ENCODE measurements at places on chromosomes 11 and 22.

GRCh38 chr11:68796801-68797200 lies 44.9 kb downstream of the CPT1A start:
- DNase-seq = no peak

- DNase-seq = no peak
Measured at GRCh38 chr11:970319-970871, 44.7 kb downstream of the AP2A2 start.

DNA sequence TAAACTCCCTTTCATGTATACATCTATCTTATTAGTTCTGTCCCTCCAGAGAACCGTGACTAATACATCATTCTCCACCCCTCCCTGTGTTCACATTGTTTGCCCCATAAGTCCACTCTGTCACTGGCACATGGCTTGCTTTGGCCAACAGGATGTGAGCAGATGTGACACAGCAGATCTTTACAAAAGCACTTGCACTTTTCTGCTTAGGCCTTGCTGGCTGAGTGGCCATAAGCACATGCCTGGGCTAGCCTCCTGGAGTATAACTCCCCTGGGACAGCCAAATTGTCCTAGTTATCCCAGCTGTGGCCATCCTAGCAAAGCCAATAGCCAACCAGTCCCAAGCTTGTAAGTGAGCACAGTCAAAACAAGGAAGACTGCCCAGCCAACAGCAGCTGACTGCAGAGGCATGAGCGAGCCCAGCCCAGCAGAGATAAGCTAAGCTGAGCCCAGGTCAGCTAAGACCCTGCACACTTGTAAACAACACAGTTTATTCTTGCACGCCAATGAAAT lies 9.7 kb upstream of the RCN1 start:
- peak; percentile 61 for DNase-seq

- no peak for DNase-seq
Measured at GRCh38 chr11:102306048-102306597, 11.2 kb upstream of the BIRC3 start.

GRCh38 chr22:17303441-17303839 lies 65.8 kb upstream of the CECR2 start:
- DNase-seq = no peak

DNA sequence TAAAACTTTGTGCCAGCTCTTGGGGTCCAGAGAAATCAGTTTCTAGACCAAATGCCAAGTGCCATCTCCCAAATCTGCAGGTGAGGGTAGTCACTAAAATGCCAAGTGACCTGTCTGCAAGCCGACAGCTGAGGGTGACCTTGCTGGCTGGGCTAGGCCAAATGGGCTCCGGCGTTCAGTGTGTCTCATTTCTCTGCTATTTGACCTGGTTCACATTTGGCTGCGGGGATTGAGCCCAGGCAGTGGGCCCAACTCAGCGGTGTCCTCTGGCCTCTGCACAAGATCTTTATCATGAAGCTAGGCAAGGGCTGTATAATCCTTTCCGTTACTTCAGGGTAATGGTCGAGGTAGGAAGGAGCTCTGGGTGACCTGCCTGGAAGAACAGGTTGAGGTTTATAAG lies 87.5 kb downstream of the SNX19 start:
- no peak for DNase-seq

GRCh38 chr11:32870676-32871075 lies 21.9 kb upstream of the QSER1 start:
- peak; percentile 8 for DNase-seq

GRCh38 chr11:61356706-61357105 lies 5.0 kb downstream of the CYB561A3 start:
- no peak for DNase-seq

DNA sequence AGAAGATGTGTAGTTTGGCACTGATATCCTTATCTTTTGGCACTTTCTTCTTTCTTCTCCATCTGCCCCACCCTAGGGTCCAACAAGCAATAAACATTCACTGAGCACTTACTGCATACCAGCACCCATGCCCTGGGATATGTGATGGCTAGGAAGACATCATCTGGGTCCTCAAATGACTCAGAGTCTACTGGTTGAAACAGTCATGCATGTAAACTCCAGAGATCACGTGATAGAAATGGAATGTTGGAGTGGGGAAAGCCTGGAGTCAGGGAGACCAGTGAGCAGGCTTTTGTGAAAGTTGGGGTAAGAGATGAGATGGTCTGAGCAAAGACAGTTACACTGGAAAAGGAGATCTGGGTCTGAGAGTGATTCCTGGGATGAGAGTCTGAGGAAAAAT lies 724.9 kb upstream of the TENM4 start:
- no peak for DNase-seq

- peak; percentile 92 for DNase-seq
Measured at GRCh38 chr11:112321501-112322172, 61.0 kb upstream of the PLET1 start.

- DNase-seq = peak; percentile 73
Measured at GRCh38 chr11:66188580-66188979, 79.9 kb upstream of the RAB1B start.

GRCh38 chr11:35304386-35304775 lies 115.0 kb downstream of the SLC1A2 start:
- DNase-seq = peak; percentile 70

DNA sequence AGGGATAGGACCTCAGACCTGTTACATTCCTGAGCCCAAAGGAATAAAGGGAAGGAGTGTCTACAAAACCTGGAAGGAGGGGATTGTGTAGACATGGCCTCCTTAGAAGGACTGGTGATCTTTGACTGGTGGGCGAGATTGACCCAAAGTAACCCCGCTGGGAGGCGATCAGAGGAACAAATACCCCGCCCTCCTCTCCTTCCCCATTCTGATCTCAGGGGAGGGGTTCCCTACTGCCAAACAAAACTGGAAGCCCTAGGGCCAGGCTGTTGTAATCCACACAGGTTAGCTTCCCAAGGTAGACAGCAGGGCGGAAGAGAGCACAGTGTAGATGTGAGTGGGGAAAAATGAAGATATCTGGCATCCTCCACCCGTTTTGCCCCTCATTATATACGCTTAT lies 24.7 kb downstream of the NCF4 start:
- DNase-seq = peak; percentile 7

DNA sequence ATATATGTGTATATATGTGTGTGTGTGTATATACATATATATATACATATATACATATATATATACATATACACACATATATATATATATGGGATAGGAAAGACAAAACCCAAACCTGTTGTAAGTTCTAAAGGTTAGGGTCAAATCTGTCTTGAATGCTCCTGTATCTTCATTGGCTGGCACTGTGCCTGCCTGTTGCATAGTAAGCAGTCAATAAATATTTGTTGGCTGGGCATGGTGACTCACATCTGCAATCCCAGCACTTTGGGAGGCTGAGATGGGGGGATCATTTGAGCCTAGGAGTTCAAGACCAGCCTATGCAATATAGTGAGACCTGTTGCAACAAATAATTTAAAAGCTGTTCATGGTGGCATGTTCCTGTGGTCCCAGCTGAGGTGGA lies 205.4 kb downstream of the DBX1 start:
- peak; percentile 56 for DNase-seq

GRCh38 chr22:48660790-48661740 lies 1166.6 kb downstream of the BRD1 start:
- DNase-seq = no peak

DNA sequence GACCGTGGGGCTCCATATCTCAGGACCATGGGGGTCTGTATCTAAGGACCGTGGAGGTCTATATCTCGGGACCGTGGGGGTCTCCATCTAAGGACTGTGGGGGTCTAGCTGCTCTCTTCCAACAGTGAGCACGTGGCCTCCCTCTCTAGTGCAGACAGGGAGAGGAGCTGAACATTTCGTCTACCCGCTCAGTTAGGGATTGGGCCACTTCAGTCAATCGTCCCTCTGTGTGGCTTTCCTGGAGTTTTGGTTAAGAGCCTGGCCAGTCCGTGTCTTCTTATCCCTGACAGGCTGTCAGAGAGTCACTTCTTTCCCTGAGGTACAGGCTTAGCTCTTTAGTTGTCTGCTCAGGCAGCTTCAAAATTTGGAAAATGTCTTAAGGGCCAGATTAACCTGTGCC lies 3.1 kb downstream of the KRTAP5-1 start:
- DNase-seq = no peak

DNA sequence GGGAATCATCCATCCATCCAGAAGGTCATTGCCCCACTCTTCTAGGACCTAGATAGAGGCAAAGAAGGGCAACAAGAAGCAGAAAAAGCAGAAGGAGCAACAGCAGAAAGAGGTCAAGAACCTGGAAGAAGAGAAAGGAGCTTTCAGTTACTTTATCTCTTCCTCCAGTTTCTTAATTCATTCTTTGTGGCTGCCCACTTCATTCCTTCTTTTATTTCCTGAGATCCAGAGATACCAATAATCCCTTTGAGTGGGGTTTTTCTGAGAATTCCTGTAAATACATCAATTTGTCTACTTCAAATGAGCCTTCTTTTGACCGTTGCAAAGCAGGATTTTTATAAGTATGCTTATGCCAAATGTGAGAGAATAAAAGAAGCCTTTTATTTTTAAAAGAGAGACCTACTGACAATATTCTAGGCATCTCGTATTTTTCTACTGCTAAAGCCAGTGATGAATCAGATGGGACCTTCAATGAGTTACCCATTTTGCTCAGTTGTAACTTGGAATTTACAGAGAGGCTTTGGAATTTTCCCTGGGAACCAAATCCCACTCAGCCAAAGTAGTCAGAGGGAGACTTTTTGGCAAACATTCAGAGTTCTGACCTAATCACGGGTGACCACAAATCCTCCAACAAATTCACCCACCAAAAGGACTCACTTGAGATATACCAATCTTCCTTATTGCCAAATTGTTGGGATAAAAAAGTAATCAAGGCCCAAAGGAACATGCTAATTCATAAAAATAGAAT lies 54.9 kb downstream of the ZC3H12C start:
- peak; percentile 95 for DNase-seq

DNA sequence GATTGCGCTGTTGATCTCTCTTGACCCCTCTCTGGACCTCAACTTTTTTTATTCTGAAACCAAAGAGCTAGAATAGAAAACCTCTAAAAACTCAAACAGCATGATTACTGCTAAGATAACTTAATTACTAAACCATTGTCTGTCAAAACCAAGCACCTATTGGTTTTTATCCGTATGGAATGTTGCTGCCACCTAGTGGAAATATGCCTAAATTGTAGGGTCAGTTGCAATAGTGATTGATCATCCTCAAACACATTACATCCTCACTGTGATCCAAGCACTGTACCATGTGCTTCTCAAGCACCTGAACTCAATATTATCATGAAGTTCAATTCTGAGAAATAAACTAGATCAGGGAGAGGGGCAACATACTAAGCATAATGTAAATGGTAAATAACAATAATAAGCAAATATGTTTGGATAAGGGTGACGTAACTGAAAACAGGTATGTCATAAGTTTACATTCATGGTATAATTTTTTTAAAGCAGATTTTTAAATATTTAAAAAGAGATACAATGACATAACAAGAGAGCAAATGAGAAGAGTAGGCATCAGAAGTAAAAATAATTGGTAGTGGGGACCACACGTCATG lies 3.8 kb upstream of the OR5A2 start:
- peak; percentile 61 for DNase-seq

GRCh38 chr22:20276468-20276867 lies 8.3 kb upstream of the RTN4R start:
- DNase-seq = no peak

DNA sequence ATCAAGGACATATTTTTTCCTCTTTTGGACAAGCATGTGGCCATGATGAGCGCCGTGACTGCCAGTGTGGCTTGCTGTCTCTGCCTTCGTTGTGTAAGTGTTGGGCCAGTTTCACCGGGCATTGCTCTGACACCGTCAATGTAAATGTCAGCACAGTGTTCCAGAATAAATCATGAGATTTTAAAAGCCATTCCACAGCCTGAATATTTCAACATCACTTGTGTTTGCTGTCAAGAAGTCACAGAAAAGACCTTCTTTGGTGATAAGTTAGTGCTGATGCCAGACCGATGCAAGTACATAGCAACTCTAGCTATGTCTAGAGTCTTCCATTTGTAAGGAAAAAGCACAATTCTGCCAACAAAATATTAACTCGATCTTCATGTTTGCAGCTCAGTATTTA lies 467.8 kb downstream of the TBC1D22A start:
- DNase-seq = no peak

DNA sequence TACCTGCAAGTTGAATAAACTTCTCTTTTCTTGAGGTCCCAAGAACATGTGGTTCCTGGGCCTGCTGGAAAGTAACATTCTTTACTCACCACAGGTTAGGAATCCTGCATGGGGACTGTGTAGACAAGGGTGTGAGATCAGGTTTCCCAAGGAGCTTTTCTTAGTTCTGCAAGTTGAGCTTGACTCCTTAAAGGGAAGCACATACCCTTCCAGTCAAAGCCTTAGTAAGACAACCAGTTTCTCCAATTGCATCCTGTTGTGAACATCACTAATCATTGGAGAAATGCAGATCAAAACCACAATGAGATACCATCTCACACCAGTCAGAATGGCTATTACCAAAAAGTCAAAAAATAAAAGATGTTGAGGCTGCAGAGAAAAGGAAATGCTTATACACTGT lies 48.3 kb upstream of the PAK1 start:
- no peak for DNase-seq

DNA sequence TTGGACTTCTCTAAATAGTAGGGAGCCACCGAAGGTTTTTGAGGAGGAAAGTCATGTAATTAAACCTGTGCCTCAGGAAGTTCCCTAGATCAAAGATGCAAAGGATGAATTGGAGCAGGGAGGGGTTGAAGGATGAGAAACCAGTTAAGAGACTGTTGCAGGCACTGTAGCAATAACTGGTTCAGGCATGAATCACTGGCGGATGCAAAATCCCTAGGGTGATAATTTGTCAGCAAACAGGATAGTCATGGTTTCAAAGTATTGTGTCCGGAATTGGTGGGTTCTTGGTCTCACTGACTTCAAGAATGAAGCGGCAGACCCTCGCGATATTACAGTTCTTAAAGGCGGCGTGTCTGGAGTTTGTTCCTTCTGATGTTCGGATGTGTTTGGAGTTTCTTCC lies 19.9 kb downstream of the TRIOBP start:
- no peak for DNase-seq

DNA sequence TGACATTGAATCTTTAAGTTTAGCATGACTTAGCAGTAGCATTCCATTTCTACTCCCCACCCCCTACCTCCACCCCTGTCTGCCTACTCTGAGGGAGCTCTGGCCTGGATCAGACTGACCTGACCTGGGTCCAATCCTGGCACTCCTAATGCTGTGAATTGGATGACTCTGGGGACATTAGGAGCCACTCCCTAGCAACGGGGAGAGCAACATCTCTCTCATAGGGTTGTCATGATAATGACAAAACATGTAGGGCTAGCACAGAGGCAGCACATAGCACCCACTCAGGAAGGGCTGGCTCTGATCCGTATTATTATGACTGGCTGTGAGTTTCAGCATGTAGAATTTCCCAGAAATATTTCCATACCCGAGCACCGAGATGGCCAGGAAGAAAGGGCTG lies 40.5 kb downstream of the CABIN1 start:
- no peak for DNase-seq

DNA sequence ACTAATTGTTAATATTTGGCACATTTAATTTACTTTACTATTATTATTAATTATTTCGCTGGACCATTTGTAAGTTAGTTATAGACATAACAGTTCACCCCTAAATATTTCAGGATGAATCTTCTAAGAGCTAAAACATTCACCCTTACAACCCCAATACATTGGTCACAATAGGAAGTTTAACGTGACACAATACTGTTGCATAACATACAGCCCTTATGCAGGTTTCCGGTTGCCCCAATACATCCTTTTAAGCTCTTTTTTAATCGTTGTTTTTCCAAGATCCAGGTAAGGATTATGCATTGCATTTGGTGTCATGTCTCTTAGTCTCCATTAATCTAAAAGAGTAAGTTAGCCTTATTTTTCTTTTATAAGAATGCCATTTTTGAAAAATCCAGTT lies 71.2 kb downstream of the HSD17B12 start:
- no peak for DNase-seq
